B cell (primary cell): ENCODE measurements at places on chromosomes 7 and 10. TPM values are rescaled to one million over a fixed set of nuclear protein-coding genes. Genes with fewer than 3 reads are reported as not detected.

GRCh38 chr10:82969405-82969804, 1094.4 kb downstream of the NRG3 start:
- DNase-seq: no peak

DNA sequence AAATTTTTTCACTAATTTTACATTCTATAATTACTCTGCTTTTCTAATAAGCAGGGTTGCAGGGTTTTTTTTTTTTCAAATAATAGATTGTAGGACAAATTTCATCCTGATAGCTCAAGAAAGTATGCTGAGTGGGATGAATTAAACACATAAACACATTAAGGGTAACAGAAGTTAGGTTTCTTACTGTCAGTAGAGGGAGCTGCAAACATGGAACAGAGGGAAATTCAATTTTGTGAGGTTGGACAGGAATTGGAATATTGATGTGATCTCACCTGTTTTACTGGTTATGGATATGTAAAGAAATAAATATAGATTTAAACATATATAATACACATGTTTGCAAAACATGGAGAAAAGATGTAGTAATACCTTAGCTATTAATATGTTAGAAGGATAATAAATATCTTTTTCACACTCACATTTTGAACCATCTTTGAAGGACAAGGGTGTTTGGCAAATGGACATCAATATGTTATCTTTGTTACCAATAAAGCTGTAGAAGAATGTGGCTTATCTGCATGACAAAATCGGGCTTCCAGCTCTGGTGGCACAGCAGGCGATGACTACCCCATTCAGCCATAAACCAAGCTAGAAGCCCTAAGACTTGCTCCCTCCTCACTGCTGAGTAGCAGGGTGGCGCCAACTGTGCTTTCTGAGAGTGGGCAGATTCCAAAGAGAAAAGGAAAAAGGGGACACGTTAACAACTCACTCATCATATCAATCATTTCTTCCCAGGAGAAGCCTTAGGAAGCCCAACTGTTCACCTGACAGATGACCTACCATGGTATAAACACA, 1257.4 kb downstream of the GATA3 start:
- no peak for DNase-seq

Gene STAG3
- 22.0 and 24.8 TPM in 2 replicates for total RNA-seq

- DNase-seq: no peak
Measured at GRCh38 chr7:35988105-35988504, 164.9 kb upstream of the EEPD1 start.

DNA sequence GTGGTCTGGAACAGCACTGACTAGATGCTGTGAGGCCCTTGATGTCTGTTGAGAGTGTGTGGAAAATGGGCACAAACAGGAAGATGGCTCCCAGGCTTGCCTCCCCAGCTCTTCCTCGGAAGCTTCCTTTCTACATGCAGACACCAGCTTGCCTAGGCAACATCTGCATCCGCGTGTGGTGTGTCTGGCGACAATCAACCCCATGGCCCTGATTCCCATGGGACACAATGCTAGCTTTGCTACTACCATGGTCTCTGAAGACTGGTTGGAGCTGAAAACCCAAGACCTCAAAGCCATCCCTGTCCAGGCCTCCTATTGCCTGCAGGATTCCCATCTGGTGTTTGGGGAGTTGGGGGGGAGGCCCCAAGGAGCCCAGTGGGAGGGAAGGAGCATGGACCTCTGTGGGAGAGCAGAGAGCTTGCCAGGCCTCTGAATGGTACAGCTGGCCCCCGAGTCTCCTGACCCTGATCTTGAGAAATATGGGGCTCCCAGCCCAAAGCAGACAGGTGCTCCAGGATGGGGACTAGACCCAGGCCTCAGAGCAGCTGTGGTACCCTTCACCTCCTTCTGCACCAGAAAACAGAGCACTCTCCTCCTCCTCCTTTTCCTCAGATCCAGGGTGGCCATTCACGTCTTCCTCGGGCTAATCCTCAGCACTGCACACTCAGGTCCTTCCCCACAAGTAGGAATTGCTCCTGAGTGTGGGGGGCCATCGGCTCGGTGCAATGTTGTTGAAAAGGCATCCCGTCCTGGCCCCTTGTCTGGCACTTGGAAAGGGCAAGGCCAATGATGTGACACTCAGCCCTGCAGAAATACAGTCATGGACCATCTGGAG, 57.6 kb downstream of the ARHGAP22 start:
- DNase-seq: no peak

GRCh38 chr10:121165276-121165675, 314.1 kb downstream of the WDR11 start:
- no peak for DNase-seq

DNA sequence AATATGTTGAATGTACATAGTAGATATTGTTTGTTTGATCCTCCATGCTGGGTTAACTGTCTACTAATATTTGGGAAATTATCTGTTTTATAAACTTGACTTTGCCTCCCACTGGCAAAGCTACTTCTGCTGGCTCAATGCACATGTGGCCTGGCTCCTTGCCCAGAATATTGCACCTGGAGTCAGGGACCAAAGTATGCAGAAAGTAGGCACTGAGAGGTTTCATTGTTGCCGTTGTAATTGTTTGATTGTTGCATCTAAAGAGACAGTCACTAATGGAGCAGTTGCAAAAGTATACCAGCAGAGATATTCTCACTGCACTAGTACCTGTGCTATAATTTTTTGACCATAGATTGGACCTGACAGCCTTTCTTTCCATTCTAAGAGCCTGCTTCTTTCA, 137.8 kb upstream of the CNTNAP2 start:
- no peak for DNase-seq

Gene POR
- 76.6 and 78.4 TPM in 2 replicates for total RNA-seq

DNA sequence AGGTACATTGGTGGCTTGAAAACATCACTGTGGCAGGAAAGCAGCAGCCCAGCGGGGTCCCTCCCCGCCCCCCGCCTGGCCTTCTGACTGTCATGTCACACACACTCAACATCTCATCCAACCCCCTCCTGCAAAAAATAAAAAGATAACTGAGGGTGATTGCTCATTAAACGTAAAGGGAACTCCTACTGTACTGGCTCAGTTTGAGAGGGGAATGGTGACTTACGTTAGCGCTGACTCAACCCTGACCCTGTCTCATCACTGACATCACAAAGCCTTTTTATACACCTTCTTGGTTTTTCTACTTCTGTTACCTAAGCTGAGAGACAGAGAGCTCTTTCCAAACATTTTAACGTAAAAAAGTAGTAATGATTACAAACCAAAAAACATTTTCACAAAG, 48.8 kb downstream of the ADARB2 start:
- DNase-seq: no peak

- no peak for DNase-seq
Measured at GRCh38 chr10:116104210-116104932, 168.6 kb downstream of the GFRA1 start.

GRCh38 chr10:73263693-73264347, 11.4 kb upstream of the MRPS16 start:
- DNase-seq: peak; percentile 17

Gene ADD3
- 156 and 191 TPM in 2 replicates for total RNA-seq

DNA sequence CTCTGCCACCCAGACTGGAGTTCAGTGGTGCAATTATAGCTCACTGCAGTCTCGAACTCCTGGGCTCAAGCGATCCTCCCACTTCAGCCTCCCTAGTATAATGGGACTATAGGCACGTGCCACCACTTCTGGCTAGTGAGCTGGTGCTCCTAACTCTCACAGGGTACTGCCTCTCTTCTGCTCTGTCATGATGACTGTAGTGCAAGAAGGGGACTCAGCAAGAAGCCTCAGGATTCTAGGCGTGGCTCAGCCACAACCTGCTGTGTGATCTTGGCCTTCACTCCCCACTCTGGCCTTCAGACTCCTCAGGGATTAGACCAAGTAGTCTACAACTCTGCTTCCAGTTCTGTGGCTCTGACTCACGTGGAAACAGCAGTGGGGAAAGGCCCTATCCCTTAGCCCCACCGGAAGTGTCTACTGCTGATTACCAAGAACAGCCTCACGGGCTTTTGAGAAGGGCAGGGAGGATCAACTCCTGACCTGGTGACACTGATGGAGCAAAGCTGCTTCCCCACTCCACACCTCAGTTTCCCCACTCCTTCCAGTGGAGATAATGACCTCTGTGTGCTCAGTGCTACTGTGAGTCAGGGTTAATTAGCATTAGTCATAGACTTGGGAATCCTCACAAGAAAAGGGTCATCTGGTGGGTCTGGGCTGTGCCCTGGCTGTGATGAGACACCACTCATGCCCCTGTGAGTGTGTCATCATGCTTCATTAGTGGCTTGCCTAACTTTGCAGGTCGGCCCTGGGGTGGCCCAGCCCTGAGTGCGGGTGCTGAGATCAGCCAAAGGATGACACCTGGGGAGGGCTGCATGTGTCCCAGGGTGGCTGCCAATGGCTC, 41.1 kb downstream of the ZC3HC1 start:
- peak; percentile 16 for DNase-seq

DNA sequence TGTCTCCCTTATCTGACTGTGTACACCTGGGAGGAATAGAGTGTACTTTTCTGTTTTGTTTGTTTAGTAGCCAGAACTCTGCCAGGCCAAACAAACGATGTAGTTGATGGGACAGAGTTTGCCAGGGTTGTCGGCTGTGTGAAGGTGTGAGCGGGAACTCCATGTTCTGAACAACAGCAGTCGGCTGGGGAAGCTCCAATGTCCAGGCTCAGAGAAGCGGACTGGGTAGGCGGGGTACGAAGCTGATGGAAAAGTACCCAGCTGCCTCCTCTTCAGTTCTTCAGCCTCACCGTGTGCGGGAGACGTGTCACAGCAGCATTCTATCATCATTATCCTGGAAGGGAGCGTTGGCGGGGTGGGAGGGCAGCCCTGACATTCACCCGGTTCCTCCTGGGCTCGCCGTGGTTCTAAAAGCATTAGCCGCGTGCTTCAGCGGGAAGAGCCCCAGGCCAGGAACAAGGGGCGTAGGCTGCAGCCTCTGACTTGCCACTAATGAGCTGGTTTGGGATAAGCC, 52.9 kb downstream of the PFKFB3 start:
- no peak for DNase-seq

GRCh38 chr10:5732141-5732540, 47.5 kb downstream of the TASOR2 start:
- no peak for DNase-seq

DNA sequence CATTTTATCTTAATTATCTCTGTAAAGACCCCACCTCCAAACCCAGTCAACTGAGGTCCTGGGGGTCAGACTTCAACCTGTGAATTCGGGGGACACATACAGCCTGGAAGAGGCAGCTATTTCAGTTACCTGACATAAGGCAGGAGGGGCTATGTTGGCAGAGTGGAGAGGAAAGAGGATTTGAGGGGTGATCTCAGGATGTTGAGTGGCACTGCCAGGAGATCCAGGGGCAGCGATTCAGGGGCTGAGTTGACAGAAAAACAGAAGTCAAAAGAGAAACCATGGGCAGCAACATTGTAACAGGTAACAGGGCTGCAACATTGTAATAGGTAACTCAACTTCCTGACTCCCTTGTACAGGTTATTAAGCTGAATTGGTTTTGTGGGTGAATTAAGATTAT, 162.6 kb downstream of the ADARB2 start:
- DNase-seq: no peak

DNA sequence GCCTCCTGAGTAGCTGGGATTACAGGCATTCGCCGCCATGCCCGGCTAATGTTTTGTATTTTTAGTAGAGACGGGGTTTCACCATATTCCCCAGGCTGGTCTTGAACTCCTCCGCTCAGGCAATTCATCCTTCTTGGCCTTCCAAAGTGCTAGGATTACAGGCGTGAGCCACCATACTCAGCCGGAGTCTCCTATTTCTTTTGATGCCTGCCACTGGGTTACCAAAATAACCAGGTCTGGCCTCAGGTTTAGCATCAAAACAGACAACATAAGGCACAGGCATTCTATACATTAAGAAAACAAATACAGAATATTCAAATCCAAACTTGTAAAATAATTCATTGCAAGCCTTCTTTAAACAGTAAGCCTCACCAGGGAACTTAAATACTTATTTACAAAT, 289.8 kb upstream of the IMMP2L start:
- DNase-seq: no peak

DNA sequence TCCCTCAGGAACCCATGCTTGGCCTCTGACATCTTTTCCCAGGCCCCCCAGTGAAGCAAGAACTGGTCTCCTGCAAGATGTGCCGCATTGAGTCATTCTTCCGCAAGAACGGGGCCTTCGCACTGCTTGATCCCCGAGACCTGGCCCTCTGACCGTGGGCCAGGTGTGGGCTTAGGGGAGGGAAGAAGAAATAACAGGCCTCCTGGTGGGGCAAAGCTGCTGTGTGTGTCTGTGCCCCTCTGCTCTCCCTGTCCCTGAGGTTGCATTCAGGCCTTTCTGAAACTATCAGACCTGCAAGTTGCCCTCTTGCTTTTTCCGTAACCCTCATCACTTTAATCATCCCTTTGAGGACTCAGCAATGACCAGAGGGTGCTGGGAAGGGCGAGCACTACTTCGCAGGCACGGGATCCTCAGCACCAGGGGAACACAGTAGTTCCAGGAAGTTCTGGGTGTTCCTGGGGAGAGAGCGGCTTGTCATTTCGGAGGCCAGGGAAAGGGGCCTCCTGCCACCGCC, 6.0 kb downstream of the ATP6V1F start:
- no peak for DNase-seq

DNA sequence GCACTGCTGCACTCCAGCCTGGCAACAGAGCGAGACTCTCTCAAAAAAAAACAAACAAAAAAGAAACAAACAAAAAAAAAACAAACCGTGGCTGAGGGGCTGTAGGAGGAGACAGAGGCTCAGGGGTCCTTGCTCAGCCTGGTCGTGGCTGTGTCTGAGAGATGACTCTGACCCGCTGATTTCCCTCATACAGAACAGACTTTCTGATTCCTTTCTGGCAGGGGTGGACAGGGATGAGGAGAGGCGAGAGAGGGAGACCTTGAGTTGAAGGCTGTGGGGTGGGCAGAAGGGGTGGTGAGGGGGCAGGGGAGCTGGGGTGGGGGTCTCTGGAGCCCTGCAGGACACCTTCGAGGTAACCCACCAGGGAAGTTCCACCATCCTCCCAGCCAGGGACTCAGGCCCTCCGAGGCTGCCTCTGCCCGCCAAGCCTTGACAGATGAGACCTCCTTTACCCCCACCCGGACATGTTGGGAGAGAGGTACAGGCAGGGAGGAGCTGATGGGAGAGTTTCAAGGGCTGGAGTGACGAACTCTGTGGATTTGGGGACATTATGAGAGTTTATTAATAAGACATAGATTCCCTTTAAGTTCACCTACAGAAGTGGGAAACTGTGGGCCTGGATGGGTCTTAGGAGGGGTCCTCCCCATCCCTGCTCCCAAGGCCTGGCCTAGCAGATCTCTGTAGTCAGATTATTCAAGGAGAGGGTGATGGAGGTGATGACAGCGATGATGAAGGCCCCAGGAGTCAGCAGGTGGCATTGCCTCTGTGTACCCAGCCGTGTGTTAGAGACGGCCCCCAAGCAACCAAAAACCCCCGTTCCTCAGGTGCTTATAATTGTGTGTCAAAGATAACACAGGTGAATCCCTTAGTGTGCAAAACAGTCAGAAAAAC, 2.0 kb downstream of the MUC12 start:
- no peak for DNase-seq

Gene ABCB4
- total RNA-seq: 40.0 and 45.0 TPM in 2 replicates
